ENCODE measurements at places on chromosomes 13 and 19. TPM values are rescaled to one million over a fixed set of nuclear protein-coding genes. Genes with fewer than 3 reads are reported as not detected.

PRKCSH gene
- 189 TPM for total RNA-seq

PRR19 gene
- total RNA-seq: 0.32 TPM

KL gene
- total RNA-seq: 0.25 TPM

POLR2I gene
- 94.6 TPM for total RNA-seq

SPART gene
- total RNA-seq: 53.7 TPM

VSIG10L gene
- under 0.01 TPM for total RNA-seq

ZC3H4 gene
- total RNA-seq: 7.4 TPM

TPRX2 gene
- total RNA-seq: not detected

ZNF253 gene
- 4.3 TPM for total RNA-seq

MUC16 gene
- total RNA-seq: not detected

EEF1AKMT1 gene
- 10.0 TPM for total RNA-seq

ZNF544 gene
- total RNA-seq: 36.3 TPM

MYH14 gene
- total RNA-seq: not detected

GDF15 gene
- 214 TPM for total RNA-seq

KASH5 gene
- total RNA-seq: not detected

KIR2DL3 gene
- not detected for total RNA-seq

ZNF20 gene
- total RNA-seq: 3.8 TPM

LDLR gene
- 108 TPM for total RNA-seq

FAM124A gene
- total RNA-seq: 4.9 TPM

CD177 gene
- total RNA-seq: 0.69 TPM

ACP7 gene
- total RNA-seq: 0.06 TPM

FCER2 gene
- not detected for total RNA-seq

KIR3DL1 gene
- total RNA-seq: not detected

IGSF23 gene
- 0.38 TPM for total RNA-seq

CBY2 gene
- not detected for total RNA-seq

NEK5 gene
- 0.31 TPM for total RNA-seq

RGS9BP gene
- 0.63 TPM for total RNA-seq

KIR2DL1 gene
- total RNA-seq: not detected

PPP1R13L gene
- 32.3 TPM for total RNA-seq

TSHZ3 gene
- 2.3 TPM for total RNA-seq

DCLK1 gene
- 116 TPM for total RNA-seq

MAP2K2 gene
- total RNA-seq: 175 TPM

PRTN3 gene
- total RNA-seq: not detected

KLK11 gene
- total RNA-seq: not detected
